ENCODE measurements at places on chromosomes 6 and 20.

DNA sequence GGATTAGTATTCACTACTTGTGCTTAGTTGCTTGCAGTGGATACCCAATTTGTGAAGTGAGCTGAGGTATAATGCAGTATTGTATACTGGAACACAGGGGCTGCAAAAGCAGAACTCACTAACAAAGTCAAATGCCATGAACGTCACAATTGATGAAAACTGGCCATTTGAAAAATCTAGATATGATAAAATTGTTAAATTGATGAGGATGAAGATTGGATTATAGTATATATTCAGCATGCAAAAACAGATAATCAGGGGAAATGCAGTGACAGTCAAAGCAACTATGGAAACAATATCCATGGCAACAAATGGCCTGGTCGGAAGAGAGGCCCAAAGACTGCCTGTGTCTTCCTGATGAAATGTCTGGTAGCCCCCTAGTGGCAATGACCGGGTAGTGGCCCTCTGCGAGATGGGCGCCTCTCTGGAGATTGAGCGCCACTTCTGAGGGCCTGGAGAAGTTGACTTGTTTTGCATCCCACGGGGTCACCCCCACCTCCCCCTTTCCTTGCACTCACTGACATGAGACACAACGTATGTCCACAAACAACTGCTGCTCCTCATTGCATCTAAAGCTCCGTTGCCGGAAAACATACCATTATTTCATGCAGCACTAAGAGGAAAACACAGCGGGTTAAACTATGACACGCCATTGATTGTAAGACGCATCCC, 43.6 kb downstream of the C6orf15 start:
- DNase-seq = peak; percentile 81

DNA sequence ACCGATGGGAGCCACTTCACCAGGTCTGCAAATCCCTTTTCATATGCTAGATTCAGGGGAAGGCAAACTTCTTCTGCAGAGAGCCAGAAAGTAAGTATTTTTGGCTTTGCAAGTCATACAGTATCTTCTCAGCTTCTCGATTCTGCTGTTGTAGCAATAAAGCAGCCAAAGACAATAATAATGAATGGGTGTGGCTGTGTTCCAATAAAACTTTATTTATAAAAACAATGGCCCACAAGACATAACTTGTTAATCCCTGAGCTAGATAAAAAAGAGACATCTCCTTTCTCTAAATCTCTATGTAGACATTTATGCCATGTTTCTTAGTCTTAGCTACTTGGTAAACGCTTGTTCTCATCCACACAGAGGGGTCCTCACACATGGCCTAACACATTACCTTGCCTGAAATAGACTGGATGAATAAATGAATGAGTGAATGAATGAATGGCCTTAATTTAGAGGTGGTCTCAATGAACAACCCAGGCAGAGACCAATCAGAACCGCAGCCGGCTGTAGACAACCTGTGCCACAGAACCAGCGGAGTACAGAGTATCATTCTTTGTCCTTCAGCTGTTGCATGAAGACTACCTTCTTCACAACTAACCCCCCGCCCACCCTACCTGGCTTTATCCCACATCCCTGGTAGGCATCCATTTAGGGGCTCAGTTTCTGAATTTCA, 13.5 kb upstream of the PREX1 start:
- no peak for DNase-seq

GRCh38 chr6:39075010-39075686, 26.6 kb downstream of the GLP1R start:
- no peak for DNase-seq

GRCh38 chr20:64254571-64255360, 782 bp upstream of the PCMTD2 start:
- DNase-seq = no peak

DNA sequence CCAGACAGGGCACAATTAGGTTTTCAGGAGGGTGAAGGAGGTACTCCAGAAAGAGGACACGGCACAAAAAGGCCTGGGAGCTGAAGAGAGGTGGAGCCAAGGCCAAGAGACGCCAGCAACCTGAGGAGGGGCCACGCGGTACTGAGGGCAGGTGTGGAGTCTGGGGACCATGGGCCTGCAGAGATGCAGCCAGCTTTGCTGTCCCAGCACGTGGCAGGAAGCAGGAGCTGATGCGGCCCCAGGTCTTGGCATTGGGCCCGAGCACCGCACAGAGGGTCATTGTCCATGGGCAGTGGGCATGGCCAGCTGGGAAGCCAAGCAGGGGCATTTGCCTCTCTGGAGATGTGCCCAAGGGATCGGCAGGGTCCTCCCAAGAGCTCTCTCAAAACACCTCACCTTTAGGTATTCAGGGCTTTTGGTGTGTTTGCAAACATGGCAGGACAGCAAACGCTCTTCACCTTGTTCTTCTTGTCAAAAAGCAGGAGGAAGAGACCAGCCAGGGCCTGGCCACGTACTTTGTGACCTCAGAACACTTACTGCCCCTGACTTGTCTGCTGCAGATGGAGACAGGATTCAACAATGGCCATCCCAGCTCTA, 1.4 kb upstream of the BPIFB1 start:
- no peak for DNase-seq

GRCh38 chr6:130525408-130525807, 159.6 kb downstream of the TMEM200A start:
- DNase-seq = no peak

- no peak for DNase-seq
These were observed 122.0 kb upstream of the ID4 start for GRCh38 chr6:19715167-19715551.
